ENCODE measurements at places on chromosomes 2 and 18.

- DNase-seq, result peak; percentile 10
These were observed 215.6 kb upstream of the ARL4C start for GRCh38 chr2:234712421-234712935.

GRCh38 chr2:157413326-157414035 is 30.4 kb downstream of the CYTIP start:
- no peak for DNase-seq

DNA sequence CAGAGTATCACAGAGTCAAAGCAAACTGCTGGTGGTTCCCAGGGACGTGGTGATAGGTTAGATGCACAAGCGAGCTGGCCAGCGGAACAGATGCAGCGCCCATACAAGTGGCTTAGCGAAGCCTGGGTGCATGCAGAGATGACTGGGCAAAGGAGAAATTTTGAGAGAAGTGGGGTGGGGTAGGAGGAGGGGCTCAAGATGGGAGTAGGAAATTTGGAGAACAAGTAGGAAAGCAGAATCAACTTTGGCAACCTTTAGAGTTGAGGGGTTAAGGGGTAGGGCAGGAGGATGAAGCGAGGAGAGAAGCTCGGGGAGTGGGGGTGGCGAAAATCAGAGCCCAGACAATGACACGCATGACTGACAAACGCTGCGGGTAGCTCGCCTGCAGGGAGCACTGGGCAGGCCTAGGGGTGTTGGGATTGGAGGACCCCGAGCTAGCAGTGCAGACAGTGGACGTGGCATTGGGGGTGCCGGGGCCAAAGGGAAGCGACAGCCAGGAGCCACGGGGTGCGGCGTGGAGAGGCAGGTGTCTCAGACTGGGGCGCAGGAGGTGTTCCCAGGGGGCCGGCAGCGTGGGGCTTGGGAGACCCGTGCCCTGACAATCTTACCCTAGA is 431 bp downstream of the FAM98A start:
- DNase-seq, result peak; percentile 47

DNA sequence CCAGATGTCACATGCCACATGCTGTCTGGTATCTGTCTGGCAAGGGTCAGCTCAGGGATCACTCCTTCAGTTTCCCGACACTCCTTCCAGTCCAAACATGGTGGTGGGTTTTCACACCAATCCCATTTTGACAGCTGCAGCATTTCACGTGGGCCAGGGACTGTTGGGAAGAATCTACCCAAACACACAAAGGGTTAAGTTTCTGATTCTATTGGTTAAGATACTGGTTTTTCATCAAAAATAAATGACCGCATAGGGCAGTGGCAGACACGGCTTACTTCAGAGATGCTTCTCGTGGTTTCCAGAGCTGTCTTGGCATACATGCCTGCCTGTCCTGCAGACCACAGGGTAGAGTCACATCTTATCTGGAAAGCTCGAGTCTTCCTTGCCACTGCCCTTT is 79.7 kb downstream of the PSMG2 start:
- DNase-seq, result no peak

DNA sequence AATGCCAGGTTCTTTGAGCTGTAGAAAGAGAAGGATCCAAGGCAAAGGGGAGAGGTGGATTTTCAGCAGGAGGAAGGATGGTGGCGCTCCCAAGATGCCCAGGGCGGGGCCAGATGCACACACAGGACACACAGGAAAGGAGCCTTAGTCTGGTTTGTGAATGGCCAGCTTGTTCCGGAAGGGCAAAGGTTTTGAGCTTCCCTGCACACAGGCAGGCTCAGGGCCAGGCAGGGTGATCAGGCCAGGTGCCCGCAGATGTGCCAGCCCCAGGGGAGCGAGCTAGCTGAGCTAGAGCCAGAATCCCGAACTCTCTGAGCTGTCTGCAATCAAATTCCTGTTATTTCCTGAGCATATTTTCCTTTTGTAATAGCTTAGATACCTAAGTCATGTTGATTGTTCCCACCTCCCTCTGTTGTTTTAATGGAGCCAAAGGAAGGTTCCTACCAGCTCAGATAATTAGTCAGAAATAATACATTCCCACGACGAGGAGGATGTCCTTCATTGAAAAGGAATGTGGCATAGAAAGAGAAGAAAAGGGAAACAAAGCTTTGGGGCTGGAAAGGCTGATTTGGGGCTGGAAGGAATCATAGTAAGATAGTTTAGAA is 13.7 kb upstream of the OTOF start:
- DNase-seq, result no peak
